Activated CD8-positive, alpha-beta T cell treated with anti-CD3 and anti-CD28 coated beads for 36 hours (primary cell): ENCODE measurements at places on chromosomes 1 and 21. TPM values are rescaled to one million over a fixed set of nuclear protein-coding genes. Genes with fewer than 3 reads are reported as not detected.

Gene PIGV
- 23.9 TPM for total RNA-seq

Gene ZNF281
- total RNA-seq = 12.2 TPM

Gene FCRL5
- 0.05 TPM for total RNA-seq

Gene RORC
- total RNA-seq = 1.5 TPM

DNA sequence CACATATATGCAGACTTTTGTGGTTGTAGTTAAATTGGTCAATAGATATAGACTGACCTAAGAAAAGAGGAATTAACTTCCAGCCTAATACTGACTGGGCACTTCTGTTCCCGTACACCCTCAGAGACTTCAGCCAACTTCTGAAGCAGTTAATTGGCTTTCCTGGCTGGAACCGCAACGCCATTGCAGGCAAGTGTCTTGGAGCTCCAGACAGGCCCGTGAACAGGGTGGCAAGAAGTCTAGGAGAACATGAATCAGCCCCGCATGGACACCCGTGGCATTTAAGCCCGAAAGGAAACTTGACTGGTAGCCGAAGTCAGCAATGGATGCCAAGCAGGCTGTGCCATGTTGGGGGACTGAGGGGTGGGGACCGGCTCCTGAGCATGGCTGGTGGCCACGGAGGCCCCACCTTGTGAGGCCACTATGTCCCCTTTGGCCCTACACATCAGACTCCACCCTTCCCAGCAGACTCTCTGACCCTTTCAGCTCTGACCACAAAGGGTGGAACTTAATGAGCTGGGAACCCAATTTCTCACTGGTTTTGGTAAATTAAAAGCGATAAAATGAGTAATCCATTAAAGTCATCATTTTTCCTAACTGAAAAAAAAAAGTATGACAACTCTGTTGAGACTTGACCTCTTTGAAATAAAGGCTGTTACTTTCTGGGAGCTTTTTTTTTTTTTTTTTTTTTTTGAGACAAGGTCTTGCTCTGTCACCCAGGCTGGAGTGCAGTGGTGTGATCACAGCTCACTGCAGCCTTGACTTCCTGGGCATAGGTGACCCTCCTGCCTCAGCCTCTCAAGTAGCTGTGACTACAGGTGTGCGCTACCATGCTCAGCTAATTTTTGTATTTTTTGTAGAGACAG lies 54.1 kb downstream of the RUNX1 start:
- DNase-seq = no peak

GRCh38 chr1:19418503-19418971 lies 66.8 kb downstream of the CAPZB start:
- no peak for DNase-seq

GRCh38 chr1:9247894-9248293 lies 13.3 kb downstream of the H6PD start:
- no peak for DNase-seq

DNA sequence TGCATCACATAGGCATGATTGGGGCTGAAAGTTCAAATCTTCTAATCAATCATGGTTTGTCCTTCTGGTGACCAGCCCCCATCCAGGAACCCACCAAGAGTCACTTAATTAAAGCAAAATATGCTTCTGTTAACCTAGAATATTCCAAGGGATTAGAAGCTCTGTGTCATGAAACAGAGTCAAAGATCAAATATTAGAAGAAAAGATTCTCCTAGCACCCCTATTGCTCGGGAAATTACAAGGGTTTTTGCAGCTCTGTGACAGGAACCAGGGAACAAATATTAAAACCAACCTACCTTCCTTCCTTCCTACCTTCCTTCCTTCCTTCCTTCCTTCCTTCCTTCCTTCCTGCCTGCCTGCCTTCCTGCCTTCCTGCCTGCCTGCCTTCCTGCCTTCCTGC lies 31.8 kb upstream of the ACTN2 start:
- DNase-seq = no peak

DNA sequence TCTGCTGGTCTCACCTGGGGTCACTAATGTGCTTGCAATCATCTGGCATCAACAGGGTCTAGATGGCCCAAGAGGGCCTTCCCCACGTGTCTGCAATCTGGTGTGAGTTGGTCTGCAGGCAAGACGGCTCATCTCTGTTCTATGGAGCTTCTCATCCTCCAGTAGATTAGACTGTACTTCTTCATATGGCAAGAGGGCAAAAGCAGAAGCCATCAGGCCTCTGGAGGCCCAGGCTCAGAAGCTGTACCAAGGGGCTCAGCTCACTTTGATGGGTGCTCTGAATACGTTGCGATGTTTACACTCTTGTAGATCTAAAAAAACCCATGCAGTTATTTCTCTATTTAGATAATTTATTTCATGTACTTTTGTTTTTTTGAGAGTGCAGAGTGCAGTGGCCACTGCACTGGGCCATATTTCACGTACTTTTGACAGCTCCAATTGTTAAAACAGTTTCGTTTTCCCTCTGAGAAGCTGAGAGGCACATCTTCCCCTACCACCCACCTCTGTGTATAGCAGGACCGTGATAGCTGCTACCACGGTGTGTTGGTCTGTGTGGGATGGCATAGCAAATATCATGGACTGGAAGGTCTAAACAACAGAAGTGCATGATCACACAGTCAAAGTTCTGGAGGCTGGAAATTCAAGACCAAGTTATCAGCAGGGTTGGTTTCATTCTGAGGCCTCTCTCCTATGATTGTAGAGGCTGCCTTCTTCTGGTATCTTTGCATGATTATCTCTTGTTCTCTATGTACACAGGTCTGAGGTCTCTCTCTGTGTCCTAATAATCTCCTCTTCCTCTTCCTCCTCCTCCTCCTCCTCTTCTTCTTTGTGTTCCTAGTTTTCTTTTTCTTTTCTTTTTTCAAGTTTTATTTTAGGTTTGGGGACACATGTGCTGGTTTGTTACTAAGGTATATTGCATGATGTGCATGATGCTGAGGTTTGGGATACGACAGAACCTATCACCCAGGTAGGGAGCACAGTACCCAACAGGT lies 17.0 kb downstream of the CITED4 start:
- peak; percentile 29 for DNase-seq

DNA sequence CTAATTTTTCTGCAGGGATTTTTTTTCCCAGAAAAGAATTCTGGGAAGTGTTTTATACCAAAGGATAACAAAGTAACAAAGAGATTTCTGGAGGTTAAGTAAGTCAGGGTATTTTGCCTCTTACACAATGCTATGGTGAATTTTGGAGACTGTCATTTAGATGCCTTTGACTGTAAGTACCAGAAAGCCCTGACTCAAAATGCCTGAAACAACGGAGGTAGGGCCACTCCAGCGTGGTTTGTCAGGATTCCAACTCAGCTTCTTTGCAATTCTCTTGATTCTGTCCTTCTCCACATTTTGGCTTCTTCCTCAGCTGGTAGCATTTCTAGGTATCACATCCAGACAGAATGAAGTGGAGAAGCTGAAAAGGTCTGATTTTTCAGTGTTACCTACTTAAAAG lies 106.5 kb downstream of the UCHL5 start:
- no peak for DNase-seq

- peak; percentile 6 for DNase-seq
Observed at GRCh38 chr1:169590932-169591331, 4.7 kb upstream of the F5 start.

GRCh38 chr1:200740571-200741208 lies 2.0 kb downstream of the CAMSAP2 start:
- no peak for DNase-seq

DNA sequence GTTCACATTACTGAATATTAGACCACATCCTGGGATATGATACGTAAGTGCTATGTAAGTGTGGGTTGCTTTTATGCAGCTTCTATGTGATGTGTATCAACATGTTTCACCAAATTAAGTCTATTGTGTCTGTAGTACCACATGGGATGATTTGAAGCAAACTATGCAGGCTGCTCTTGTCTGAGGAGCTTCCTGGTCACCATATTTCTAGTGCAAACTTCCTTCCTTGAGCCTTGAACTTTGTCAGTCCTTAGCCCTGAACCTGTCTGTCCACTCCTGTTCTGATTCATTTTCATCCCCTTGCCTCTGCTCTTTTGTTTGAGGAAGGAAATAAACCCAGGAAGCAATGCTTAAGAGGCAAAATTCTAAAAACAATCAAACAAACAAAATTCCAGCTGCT lies 117.5 kb upstream of the VANGL1 start:
- no peak for DNase-seq

DNA sequence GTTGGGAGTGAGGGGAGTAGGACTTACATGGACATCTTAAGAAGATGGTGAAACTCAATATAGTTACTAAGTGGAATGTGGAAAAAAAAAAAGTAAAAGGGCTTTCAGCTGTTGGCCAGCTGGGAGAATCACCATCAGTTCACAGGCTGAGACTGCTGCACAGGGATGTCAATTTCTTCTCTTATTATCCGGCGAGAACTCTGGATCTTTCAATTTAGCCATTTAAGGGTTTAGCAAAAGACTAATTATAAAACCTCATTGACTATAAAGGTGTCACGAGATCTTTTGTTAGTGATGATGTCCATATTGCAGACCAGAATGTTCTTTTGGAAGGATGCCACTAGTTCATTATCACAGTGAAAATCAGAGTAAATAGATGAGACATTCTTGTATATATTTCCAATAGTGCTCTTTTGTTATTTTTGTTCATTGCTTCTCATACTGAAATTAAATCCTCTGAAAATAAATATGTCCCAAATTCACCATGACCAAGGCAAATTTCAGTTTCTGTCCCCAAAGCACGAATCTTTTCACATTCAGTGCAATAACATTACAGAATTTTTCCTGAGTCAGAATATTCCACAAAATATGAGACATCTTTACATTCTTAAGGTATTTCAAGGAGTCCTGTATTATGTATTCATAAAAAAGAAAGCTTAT lies 266.1 kb downstream of the DNM3 start:
- no peak for DNase-seq

DNA sequence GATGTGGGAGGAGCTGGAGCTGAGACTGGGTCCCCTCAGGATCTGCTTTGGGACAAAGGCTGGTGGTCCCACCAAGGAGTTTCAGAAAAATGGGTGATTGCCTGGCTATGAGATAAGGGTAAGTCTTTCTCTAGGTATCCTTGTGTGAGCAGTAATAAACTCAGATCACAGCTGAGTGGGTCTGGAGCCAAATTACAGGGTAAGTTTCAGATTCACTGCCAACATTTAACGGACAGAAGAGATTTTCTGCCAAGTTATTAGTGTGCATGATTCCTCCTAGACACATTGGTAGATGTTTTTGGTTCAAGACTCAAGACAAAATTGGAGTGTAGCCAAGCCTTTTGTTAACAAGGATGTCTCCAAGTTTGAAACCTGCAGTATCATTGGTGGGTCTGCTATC lies 7.5 kb downstream of the CD1B start:
- no peak for DNase-seq

GRCh38 chr1:69814926-69815325 lies 247.2 kb downstream of the LRRC7 start:
- DNase-seq = no peak

- no peak for DNase-seq
Observed at GRCh38 chr21:34987501-34988072, 61.5 kb downstream of the RUNX1 start.

GRCh38 chr1:233707153-233707879 lies 93.4 kb downstream of the KCNK1 start:
- no peak for DNase-seq

DNA sequence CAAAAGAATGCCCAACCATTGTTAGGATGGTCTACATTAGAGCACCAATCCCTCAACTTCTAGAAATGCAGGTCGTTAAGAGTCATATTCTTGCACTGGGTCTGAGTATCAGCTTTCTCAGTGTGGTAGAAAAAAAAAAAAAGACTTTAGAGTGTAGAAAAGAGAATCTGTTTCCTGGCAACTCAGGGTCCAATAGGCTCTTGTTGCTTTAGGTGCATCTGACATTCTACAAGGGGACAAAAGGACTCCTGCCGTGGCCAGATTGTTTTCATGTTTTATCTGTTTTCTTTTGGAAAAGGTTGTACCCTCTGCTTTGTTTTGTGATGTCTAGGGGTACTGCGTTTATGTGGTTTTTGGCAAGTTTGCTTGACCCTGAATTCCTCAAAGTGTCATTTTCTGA lies 105.4 kb upstream of the KCNK2 start:
- no peak for DNase-seq
